ENCODE measurements at places on chromosomes 1 and 21.

GRCh38 chr1:195717651-195718050 is 890.6 kb downstream of the KCNT2 start:
- DNase-seq: peak; percentile 1

- no peak for DNase-seq
Observed at GRCh38 chr1:12594966-12595756, 22.8 kb downstream of the DHRS3 start.

DNA sequence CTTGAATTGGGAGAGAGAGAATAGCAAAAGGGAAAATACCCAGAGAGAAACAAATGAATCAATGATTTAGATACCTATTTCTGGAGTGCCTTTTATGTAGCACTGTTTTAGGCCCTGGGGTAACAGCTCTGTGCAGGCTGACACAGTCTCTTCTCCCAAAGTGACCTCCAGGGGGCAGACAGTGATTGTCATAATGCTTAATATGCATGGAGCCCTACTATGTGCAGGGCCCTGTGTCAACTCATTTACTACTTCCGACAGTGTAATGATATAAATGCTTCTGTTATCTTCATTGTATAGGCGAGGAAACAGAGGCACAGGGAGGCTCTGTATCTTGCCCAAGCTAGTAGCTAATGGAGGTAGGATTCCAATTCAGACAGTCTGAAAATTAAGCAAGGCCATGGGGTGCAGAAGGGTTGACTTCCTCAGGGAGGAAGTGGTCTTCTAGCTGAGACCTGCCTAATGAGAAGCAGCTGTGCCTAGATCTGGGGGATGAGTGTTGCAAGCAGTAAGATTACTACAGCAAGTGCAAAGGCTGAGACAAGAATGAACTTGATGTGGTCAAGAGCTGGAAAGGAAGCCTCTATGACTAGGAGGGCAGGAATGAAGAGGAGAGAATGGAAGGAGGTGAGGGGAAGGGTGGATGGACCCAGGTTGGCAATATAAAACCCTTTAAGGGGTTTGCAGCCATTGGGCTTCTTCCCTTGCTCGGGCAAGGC is 16.2 kb upstream of the SERINC2 start:
- no peak for DNase-seq

GRCh38 chr1:156356875-156357534 is 12.0 kb upstream of the RHBG start:
- peak; percentile 59 for DNase-seq

GRCh38 chr1:210236386-210236839 is 3.8 kb downstream of the SERTAD4 start:
- no peak for DNase-seq

DNA sequence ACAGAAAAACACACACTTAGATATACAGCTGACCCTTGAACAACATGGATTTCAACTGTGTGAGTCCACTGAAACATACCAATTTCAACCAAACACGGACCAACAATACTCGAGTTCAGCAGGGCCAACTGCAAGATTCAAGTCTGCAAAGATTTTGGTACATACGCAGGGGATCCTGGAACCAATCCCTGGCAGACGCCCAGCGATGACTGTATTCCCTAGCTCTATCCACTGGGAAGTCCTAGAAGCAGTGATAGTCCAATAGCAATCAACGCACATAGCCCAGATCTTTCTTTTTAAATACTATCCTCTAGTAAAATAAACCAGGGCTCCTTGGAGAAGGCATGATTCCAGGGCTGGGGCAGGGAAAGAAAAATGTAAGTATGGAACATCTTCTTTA is 9.0 kb downstream of the DDX59 start:
- DNase-seq: no peak

GRCh38 chr1:159005161-159005560 is 4.5 kb upstream of the IFI16 start:
- DNase-seq: no peak

- no peak for DNase-seq
Observed at GRCh38 chr1:160850993-160851392, 11.7 kb downstream of the CD244 start.

DNA sequence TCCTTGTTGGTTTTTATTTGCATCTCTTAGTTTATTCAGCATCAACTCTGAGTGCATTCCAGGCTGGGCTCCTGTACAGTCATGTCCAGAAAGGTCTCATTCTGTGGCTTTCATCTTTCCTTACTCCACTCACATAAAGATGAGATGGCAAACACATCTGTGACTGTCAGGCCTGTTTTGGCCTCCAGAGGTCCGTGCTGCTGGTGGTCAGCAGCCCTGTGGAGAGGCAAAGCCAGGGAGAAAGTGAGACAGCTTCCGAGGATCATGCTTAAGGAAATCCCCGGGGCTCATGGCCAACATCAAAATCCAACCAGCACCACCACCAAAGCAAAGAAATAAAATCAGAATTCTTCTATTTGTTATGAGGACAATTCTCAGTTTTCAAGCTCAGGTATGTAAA is 96.1 kb upstream of the HIVEP3 start:
- no peak for DNase-seq

DNA sequence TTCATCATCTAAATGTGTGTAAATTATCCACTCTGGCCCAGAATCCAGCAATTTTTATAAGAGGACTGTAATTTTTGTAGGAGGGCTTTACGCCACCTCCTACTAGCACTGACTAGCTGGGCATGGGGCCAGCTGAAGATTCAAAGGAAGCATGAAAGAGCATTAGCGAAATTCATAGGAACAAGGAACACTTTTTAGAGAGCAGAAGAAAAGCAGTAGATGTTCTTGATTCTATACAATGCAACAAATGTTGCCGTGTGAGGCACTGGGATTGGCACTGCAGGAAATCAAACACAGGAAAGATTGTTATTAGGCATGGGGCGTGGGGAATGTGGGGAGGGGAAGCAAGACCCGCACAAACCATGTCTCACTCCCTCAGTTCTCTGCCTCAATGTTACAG is 58.4 kb upstream of the PARP1 start:
- DNase-seq: no peak

DNA sequence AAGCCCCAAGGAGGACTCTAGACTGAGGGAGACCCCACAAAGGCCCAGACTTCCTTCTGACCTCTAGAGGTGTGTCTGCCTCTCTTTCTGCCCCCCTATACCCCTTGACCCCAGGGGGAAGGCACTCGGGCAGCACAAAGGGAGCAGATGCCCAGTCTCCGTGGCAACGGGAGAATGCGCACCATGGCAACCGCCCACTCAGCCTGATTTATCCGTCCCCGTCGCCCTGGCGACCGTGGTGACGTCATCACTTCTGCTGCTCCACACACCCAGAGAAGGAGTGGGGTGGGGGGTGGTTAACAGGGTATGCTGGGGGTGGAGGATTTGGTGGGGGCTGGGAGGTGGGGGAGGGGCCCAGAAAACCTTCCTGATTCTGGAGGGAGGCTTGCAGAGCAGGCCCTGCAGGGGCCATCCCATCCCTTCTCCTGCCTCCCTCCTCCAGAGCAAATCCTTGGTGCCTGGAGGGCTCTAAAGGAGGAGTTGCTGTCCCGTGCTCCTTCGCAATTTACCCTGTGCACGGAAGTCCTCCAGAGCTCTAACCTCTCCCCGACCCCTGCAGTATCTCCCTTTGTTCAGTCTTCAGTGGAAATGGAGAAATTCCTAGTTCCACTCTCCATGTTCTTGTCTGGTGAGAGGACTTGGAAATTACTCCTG is 6.3 kb downstream of the CELF3 start:
- no peak for DNase-seq

Measured in NCI-H1092 (cell line).